ENCODE measurements at places on chromosomes 12 and 14. TPM values are rescaled to one million over a fixed set of nuclear protein-coding genes. Genes with fewer than 3 reads are reported as not detected.

Gene KRT74
- not detected for polyA plus RNA-seq

Gene SPRYD4
- 2.1 TPM for polyA plus RNA-seq

Gene CLEC4D
- not detected for polyA plus RNA-seq

Gene APEX1
- 188 TPM for polyA plus RNA-seq

Gene REP15
- 1.5 TPM for polyA plus RNA-seq

Gene DYRK4
- 14.3 TPM for polyA plus RNA-seq

Gene CCDC196
- polyA plus RNA-seq: not detected

Gene HOXC6
- 16.1 TPM for polyA plus RNA-seq

Gene PRH2
- polyA plus RNA-seq: not detected

Gene LRP10
- 49.9 TPM for polyA plus RNA-seq

Gene FOXJ2
- polyA plus RNA-seq: 19.4 TPM

Gene MYH6
- 4.4 TPM for polyA plus RNA-seq

Gene CCDC38
- not detected for polyA plus RNA-seq

Gene FOXN4
- 0.09 TPM for polyA plus RNA-seq

Gene GPR162
- polyA plus RNA-seq: 25.1 TPM

Gene BTBD6
- 41.5 TPM for polyA plus RNA-seq

Gene KRT81
- not detected for polyA plus RNA-seq

Gene CD27
- polyA plus RNA-seq: 1.6 TPM

Gene PLD4
- polyA plus RNA-seq: 4.4 TPM

Gene FAR2
- 20.0 TPM for polyA plus RNA-seq

Gene GLI1
- polyA plus RNA-seq: 8.6 TPM

Gene SIX6
- polyA plus RNA-seq: not detected

Gene SLC17A8
- 0.56 TPM for polyA plus RNA-seq

Gene OR11G2
- polyA plus RNA-seq: not detected

Gene AKAP3
- 0.39 TPM for polyA plus RNA-seq

Gene ACSS3
- polyA plus RNA-seq: 10.3 TPM

Gene AKAP6
- 45.8 TPM for polyA plus RNA-seq

Gene ITGA5
- 96.2 TPM for polyA plus RNA-seq

Gene TEX52
- 0.44 TPM for polyA plus RNA-seq

Gene TOMM20L
- 0.87 TPM for polyA plus RNA-seq

Gene SH2B3
- 13.4 TPM for polyA plus RNA-seq

Gene KSR2
- under 0.01 TPM for polyA plus RNA-seq

Gene DHH
- polyA plus RNA-seq: 0.65 TPM

Gene PTGER2
- polyA plus RNA-seq: 0.64 TPM

Gene RASSF8
- polyA plus RNA-seq: 25.4 TPM

Gene ZNF891
- polyA plus RNA-seq: 1.3 TPM

Gene CLIP1
- polyA plus RNA-seq: 28.3 TPM

Gene RD3L
- not detected for polyA plus RNA-seq

Gene KRT4
- polyA plus RNA-seq: 0.24 TPM

Gene HAL
- 0.49 TPM for polyA plus RNA-seq

Gene AICDA
- polyA plus RNA-seq: 0.23 TPM

Gene DTX1
- polyA plus RNA-seq: 3.3 TPM

Gene B4GALNT1
- polyA plus RNA-seq: 2.7 TPM

Gene RASSF9
- 2.7 TPM for polyA plus RNA-seq

Gene AQP6
- polyA plus RNA-seq: 0.24 TPM

Gene MYH7
- 345 TPM for polyA plus RNA-seq

Gene BDKRB2
- 5.4 TPM for polyA plus RNA-seq

Gene MSI1
- 5.1 TPM for polyA plus RNA-seq

Gene HRK
- polyA plus RNA-seq: 0.29 TPM

Gene IL31
- polyA plus RNA-seq: not detected

Gene FAM222A
- polyA plus RNA-seq: 5.9 TPM

Gene AGAP2
- polyA plus RNA-seq: 11.7 TPM

Gene ADCY6
- 30.3 TPM for polyA plus RNA-seq

Gene GPX2
- polyA plus RNA-seq: 1.3 TPM

Gene MFAP5
- 158 TPM for polyA plus RNA-seq

Gene KLRK1
- polyA plus RNA-seq: 0.12 TPM

Gene SERPINA3
- polyA plus RNA-seq: 0.32 TPM

Gene MYRFL
- polyA plus RNA-seq: 0.44 TPM
